Inflammatory macrophage treated with lipopolysaccharide for 1 hour (primary cell): ENCODE measurements at places on chromosomes 6 and 20.
A peak's percentile ranks its signal among the peaks of the same experiment; 100 is the strongest.

- no peak for DNase-seq
These were observed 86.3 kb upstream of the PMEPA1 start for GRCh38 chr20:57795977-57796560.

DNA sequence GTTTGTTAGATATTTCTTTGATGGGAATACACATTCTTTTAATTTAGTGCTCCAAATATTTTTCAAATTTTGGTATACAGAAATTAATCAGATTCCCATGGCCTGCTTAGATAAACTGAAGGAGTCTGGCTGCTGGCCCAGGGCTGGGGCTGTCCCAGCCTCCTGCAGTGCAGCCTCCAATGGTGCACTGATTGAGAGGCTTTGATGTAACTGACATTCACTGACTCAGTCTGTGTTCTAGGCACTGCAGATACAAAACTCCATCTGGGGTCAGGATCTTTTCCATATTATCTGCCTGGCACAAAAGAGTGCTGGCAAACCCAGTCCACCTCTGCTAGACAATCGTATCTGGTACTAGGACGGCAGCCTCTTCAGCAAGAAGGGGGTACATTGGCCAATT lies 64.8 kb downstream of the GRIK2 start:
- DNase-seq = no peak

GRCh38 chr6:42041481-42042053 lies 8.8 kb upstream of the TAF8 start:
- DNase-seq = no peak

GRCh38 chr6:140230282-140230681 lies 855.8 kb upstream of the CITED2 start:
- DNase-seq = no peak

GRCh38 chr6:46923476-46923875 lies 1.7 kb upstream of the ADGRF5 start:
- no peak for DNase-seq

DNA sequence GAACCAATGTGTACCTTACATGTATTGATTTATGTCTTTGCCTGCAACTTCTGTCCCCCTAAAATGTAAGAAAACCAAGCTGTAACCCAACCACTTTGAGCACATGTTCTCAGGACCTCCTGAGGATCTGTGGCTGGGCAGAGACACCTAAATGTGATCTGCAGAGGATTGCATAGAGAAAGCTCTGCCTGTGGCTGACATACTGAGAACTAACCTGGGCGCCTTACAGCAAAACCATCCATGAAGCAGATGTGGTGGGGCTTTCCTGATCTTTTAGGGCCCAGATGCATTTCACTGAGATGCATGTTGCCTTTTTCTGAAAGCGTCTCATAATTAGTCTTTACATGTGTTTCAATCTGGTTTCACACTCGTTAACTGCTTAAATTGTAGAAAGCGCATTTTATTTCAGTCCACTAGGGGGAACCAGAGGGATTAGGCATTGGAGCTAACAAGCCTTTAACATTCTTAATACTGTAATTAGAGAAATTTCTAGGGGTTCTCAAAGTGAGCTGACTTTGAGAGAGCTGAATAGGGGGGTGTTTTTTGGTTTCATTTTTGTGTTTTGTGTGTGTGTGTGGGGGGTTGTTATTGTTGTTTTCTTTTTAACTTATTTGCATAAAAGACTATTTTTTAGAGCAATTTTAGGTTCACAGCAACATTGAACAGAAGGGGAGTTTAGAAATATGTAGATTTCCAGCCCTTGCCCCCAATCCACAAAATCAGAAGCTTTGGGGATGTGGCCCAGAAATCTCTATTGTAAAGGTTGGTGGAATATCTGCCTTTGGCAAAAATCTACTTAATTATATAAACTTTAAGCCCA lies 50.9 kb upstream of the FAM184A start:
- DNase-seq = peak; percentile 94

DNA sequence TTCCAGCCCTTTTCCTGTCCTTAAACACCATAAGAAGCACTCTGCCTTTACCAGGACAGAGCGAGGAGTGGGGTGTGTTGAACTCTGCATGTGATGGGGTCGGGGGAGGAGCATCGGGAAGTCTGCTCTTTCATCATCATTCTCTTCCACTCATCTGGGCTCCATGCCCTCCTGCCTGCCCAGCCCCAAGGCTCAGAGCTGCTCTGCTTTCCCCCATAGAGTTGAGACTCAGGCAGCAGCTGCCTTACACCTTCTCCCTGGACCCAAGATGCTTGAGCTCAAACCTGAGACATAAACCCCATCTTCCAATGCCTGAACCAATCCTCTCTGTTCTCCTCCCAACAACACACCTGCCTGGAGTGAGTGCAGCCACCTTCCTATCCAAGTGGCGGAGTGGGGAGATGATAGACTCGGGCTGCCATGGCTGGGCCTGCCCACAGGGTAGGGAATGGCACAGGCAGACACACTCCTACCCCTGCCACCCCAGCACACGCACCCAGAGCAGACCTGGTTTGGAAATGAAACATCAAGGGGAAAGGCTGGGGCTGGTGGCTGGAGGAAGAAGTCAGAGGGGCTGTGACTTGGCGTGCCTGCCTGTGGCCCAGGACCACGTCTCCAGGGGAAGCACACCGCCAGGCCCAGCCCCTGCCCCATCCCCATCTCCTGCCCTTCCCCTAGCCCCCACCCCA lies 28.4 kb downstream of the TFEB start:
- peak; percentile 75 for DNase-seq

GRCh38 chr6:225121-225721 lies 67.1 kb upstream of the DUSP22 start:
- peak; percentile 70 for DNase-seq

DNA sequence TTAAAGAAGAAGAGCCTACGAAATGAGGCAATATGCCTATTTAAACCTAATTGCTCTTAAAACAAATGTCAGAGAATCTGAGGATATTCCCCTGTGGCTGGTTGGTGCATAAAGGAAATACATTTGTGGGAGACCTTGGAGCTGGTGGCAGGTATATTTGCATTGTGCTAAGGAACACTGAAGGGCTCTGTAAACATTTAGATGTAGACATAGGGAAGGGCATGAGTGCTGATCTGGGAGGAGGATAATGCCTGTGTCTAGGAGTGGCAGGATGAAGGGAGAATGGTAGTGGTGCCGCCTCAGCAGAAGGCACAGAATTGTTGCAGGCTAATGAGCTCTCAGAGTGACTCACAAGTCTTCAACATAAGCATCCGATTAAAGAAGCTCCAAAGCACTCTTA lies 85.8 kb downstream of the CD164 start:
- no peak for DNase-seq

DNA sequence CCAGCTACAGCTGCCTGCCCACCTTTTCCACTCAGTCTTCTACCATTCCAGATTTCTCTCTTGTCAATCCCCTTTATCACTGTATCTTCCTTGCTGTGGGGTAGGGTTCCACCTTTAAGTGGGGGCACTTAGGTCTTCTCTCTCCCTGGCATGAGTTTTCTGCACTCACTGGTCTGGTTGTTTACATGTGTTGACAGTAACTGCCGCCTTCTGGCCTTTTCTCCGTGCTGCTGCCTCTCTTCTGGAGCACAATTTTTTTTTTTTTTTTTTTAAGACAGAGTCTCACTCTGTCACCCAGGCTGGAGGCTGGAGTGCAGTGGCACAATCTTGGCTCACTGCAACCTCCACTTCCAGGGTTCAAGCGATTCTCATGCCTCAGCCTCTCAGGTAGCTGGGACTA lies 12.0 kb downstream of the RNF114 start:
- no peak for DNase-seq

DNA sequence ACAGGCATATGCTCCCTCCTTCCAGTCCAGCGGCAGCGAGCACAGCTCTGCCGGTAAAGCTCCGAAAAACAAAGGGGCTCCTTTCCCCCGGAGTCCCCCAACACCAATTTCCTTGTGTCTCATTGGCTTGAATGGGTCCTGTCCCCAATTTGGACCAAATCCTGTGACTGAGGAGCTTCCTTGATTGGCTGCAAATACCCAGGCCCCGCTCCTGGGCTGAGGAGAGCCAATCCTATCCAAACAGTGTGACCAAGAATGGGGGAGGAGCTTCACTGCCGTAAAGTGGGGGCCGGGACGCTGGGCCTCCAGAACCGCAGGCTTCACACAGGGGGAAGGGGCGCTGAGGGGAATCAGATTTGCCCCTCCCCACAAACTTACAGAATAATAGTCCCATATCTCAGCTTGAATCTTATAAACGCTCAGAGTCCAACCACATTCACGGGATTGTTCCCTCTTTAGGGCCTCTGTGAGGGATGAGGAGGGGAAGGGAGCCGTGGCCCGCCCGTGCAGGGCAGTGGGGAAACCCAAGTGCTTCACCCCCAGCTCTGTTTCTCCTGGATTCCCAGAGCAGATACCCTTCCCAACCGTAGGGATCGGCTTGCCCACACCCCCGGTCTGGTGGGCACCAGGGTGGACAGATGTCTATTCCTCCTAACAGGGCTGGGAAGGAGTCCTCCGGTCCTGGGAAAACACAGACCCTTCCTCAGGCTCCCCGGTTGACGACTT lies 141.0 kb upstream of the MLN start:
- DNase-seq = no peak

- DNase-seq = no peak
These were observed 149.4 kb upstream of the BMP2 start for GRCh38 chr20:6618051-6618450.

DNA sequence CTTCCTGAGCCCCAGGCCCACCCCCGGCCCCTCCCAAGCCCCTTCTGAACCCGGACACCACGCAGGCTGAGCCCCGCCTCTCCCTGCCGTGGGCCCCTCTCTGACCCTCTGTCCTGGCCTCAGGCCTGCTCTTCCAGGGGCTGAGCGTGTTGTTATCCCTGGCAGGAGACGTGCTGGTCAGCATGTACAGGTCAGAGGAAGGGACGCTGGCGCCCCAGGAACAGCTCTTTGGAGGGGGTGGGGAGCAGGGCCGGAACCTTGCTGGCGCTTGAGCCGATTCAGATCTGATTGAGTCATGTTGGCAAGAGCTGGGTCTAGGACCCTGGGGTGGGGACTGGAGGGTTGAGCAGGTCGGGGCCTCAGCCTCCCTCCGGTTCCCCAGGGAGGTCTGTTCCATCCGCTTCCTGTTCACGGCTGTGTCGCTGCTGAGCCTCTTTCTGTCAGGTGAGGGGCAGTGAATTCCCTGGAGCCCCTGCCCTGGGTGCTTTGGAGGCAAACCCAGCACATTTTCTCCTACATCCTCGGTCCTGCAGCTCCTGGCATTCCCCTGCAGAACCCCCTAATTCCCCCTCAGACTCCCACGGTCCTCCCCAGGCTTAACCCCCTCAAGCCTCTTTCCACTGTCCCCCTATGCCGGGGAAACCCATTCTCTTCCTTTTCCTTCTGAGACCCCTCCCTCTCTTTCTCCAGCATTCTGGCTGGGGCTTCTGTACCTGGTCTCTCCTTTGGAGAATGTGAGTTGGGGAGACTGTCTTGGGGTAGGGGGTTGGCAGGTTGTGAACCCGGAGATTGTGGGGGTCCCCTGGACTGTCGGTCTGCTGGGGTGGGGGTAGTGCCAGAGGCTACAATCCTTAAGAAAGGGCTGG lies 2.0 kb downstream of the SPAG4 start:
- no peak for DNase-seq

DNA sequence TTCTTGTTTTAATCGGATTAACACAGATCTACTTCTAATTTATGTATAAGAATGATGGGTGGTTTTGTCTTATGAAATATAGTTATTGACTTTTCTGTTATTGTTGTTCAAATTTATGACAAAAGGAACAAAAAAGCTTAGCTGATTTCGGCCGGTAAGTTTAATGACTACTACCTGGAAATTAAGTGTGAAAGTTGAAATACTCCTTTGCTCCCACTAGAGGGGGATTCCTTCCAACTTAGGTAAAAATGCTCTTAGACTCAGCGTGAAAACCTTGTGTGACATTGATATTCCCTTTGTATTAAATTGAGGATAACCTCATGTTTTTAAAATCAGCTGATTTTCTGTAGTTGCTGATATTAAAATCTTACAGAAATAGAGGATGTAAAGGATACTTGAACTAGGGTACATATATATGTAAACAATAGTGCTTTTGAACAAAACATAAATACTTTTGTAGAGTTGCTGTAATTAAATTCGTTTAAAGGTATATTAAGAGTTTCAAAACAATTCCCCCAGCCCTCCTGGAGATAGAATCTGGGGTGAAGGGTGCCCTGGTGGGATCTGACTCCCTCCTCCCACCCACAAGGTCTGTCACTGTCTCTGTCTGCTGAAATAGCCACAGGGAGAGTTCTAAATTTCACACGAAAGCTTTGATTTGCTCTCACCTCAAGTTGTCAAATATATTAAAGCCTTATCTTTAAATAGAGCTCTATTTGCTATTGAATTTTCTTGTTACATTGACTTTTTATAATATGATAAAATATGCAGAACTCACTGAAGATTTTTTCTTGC lies 257.5 kb downstream of the ARID1B start:
- DNase-seq = no peak

DNA sequence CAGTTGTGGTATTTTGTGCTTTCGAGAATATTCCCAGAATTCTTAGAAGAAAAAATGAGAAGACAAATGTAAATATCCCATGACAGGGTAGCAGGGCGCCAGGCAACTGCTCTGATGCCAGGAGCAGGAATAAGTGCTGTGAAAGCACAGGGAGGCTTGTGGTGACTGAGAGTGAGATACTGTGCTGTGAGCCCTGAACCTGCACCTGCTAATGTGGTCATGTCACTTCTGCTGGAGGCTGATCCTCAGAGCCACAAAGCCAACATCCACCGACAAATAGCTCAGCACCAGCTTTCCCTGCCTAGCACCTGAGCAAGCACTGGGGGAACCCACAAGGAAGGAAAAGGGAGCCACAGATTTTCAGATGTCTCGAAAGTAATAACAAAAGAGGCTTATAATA lies 368.6 kb upstream of the CDH4 start:
- no peak for DNase-seq

GRCh38 chr6:151307501-151307900 lies 67.7 kb downstream of the AKAP12 start:
- no peak for DNase-seq

DNA sequence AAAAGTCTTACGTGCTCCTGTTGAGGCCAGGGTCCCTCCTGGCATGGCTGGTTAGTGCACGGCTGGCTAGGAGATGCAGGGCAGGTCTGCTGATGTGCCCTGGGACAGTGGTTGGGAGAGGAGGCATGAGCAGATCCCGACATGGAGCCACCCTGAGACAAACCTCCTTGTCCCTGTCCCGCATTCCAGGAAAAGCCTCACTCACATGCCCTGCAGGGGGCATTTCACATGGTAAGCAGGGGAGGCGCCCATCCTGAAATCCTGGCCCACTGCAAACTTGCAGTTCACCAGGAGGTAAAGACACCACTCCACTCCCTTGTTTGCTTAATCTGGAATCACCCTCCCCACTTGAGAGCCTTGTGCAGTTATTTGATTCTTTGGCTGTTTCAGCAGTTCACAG lies 116.7 kb upstream of the SLC24A3 start:
- no peak for DNase-seq

DNA sequence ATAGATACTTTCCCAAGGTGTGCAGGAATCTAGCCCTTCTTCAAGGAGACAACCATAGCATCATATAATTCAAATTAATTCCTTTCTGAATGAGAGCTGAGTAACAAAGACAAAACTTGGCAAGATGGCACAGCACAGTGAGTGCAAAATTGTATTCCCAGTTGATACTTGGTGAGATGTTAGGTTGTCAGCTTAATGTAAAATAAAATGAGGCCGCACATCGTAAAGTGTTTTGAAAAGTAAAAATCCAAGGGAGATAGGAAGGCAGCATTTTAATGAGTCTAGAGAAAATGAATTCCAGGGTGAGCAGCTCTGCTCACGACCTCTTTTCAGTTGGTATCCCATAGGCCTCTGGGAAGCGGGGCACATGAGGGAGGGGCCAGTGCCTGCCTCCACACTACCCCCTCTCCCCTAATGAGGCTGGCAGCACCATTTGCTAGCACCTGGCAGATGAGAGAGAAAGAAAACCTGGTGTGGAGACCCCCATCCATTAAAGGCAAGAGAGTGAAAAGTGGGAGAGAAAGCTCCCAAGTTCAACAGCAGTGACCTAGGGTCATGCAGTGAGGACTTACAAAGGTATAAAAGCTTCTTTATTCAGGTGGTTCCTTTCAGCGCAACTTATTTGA lies 158.4 kb downstream of the BTBD9 start:
- no peak for DNase-seq
